ENCODE measurements at places on chromosomes 6 and 20.

DNA sequence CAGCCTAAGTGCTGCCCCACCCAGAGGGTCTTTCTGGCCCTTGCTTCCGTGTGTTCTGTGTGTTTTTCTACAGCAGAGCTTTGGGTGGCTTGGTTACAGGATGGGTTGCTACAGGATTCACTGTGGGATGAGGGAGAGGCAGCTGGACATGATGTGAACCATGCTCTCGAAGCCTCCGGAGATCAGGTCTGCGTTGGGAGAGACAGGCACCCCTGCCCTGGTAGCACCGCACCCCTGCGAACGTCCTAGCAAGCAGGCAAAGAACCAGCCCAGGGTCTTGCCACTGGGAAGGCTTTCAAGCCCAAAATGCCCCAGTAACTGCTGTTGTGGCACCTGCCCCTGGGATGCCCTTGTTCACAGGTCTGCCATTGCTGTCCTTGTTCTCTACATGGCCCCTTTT is 66.4 kb downstream of the IGF2R start:
- no peak for DNase-seq

DNA sequence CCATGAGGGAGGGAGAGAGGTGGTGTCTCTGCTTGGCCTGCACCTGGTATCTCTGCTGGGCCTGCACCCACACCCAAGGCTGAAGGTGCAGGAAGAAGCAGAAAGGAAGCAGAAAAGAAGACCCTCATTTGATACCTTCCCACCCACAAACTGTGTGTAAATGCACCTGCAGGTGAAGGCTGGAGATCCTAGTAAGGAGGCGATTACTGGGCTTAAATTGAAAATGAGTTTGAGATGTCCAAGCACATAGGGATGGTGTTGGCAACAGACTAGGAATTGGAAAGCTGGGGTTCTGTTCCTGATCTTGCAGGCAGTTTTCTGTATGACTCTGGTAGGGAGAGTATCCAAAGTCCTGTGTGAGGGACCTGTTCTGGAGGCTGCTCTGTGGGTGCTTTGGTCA is 74.7 kb downstream of the LYRM2 start:
- DNase-seq, result no peak

DNA sequence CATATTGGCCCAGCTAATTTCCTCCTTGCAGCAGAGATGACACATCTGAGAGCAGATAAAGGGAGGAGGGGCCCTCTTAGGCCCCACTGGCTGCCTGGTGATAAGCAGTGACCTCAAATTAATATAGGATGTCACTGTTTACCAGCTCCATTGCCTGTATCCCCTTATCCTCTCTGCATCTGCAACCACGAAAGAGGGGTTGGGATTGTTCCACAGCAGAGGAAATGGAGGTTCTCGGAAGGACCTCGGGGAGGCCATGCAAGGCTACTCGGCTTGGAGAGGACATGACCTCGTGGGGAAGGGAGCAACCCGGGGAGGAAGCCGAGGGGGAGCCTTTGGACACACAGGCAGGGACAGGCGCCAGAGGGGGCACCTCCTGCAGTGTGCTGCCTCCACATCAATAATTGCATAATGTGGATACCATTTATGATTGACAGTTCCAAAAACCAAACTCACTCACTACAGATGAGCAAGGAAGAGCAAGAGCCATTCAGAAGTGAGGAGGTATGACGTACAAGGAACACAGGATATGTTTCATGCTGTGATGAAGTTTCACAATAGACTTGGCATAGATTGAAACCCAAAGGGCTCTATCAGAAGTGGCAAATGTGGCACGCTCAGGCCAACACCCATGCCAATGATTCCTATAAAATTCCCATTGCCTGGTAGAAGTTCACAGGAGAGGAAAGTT is 177.2 kb upstream of the RNF24 start:
- no peak for DNase-seq

DNA sequence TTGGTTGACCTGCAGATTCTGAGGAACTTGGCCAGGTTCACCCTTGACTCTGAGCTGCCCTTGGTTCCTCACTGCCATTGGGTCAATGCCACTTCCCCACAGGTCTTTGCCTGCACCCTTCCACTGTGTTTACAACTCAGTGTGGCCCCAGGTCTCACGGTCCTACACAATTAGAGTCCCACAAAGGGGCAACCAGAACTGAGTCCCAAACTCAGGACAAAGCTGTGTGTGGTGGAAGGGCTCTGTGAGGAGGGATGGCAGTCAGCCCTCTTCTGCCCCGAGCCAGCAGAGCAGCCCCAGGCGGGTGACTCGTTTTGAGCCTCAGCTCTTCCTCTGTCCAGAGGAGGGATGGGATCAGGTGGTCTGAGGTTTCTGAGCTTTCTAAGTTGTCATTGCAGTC is 69.5 kb downstream of the NPEPL1 start:
- no peak for DNase-seq

DNA sequence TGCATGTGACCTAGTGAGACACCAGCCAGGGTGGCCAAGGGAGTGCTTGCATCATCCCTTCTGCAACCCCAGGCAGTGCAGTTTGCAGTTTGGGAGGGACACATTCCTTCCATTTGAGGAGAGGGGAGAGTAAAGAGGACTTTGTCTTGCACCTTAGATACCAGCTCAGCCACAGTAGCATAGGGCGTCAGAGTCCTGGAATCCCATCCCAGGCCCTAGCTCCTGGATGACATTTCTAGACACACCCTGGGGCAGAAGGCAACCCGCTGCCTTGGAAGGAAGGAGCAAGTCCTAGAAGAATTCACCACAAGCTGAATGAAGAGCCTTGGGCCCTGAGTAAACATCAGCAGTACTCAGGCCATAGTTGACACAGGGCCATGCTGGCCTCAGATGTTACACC is 680.4 kb upstream of the IMPG1 start:
- no peak for DNase-seq

- DNase-seq, result no peak
These were observed 2.8 kb upstream of the PHF20 start for GRCh38 chr20:35768731-35769664.

All from stimulated activated naive CD4-positive, alpha-beta T cell (primary cell).